Stimulated activated CD8-positive, alpha-beta memory T cell treated with anti-CD3 and anti-CD28 coated beads, Interleukin-4, amount 100 ng/mL, for 48 hours (primary cell): ENCODE measurements at places on chromosomes 2 and 18.

DNA sequence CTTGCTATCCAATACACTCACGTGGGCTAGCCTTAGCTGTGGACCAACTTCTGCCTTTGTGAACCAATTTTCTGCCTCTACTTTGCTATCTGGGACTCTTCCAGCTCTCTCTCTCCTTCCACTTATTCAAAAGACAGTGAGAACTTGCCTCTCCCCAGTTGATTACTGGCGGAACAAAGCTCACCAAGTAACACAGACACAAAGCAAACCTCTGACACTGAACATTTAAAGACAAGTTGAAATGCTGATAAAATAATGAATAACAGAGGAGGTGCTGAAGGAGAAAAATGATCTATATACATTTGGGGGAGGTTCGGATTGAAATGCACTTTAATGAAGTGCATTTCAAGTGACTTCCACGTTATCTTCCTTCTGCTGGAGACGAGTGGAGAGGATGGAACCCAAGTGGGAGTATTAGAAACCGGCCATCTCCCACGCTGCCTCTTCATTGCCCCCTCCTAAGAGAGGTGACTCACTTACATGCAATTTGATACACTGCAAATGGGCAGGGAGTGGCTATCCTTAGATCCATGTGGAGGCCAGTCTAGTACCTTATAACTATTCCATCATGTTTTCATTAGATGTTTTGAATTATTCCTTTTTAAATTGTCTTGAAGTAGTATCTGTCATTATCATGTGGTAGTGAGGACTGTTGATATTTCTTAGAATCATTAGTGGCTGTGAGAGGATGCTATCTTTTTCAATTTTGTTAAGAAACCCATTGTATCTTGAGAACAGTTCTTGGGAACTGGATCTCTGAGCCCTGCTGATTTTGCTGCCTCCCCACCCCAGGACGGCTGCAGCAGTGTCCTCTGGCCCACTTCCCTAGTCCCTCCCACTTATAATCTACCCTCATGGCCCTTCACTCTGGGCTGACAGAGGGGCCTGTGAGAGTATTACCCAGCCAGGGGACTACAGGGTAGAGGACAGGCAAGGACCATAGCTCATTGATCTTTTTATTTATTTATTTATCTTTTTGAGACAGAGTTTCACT lies 6.0 kb upstream of the GLI2 start:
- DNase-seq, result no peak

GRCh38 chr2:146844226-146844990 lies 1000.4 kb upstream of the ACVR2A start:
- no peak for DNase-seq

GRCh38 chr18:45012286-45012685 lies 331.6 kb downstream of the SETBP1 start:
- no peak for DNase-seq

GRCh38 chr2:223442847-223443246 lies 159.3 kb downstream of the SCG2 start:
- no peak for DNase-seq

DNA sequence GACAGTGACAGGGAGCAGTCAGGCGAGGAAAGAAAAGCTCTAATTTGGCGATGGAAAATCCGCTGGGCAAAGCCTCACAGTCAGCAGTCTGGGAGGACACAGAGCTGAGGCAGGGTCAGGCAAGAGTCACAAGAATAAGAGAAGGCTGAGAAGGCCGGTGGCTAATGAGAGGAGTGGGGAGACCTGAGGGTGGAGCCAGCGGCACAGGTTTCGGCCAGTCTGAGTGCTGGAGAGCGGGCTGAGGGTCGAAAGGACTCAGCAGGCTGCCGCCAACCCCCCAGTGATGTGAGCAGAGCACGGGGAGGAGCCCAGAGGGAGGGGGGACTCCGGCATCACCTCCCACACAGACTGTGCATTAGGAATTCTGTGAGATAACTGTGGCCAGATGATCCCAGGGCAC lies 500.6 kb upstream of the MYT1L start:
- no peak for DNase-seq

DNA sequence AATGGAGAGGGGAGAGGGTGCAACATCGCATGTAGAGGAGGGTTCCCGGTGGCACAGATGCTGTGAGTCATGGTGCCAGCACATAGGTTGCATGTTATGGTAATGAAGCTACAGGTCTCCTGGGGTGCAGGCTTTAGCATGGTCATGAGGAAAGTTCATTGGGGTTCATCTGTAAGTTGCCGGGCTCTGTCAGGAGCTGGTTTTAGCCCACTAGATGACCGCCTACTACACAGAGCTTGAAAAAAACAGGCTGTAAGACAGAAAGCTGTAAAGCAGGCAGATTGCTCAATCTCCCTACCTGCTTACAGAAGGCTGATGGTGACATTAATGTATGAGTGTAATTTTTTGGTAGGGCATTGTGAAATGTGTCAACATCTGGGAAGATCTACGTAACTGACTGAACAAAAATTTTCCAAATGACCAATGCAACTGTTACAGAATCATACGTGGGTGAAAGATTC lies 23.9 kb downstream of the DYSF start:
- DNase-seq, result no peak

DNA sequence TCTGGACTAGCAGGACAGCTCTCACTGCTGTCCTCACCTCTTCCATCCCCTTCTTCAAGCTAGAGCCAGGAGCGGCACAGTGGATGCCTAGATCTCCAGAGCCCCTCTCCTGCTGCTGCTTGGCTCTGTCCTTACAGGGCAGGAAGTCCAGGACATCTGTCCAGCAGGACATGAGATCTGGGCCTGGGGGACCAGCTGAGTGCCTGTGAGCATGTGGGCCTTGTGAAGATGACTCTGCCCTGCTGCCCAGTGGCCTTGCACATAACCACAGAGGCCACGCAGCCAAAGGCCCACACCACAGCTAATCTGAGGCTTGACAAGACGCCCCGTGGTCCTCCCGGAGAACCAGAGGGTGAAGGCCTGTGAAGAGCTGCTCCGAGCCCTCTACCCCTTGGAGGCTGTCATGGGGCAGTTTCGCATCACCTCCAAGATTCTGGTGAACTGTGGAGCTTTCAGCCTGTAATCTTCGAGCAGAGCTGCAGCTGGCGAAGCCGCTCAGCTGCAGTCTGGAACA lies 516.7 kb upstream of the HS6ST1 start:
- no peak for DNase-seq

DNA sequence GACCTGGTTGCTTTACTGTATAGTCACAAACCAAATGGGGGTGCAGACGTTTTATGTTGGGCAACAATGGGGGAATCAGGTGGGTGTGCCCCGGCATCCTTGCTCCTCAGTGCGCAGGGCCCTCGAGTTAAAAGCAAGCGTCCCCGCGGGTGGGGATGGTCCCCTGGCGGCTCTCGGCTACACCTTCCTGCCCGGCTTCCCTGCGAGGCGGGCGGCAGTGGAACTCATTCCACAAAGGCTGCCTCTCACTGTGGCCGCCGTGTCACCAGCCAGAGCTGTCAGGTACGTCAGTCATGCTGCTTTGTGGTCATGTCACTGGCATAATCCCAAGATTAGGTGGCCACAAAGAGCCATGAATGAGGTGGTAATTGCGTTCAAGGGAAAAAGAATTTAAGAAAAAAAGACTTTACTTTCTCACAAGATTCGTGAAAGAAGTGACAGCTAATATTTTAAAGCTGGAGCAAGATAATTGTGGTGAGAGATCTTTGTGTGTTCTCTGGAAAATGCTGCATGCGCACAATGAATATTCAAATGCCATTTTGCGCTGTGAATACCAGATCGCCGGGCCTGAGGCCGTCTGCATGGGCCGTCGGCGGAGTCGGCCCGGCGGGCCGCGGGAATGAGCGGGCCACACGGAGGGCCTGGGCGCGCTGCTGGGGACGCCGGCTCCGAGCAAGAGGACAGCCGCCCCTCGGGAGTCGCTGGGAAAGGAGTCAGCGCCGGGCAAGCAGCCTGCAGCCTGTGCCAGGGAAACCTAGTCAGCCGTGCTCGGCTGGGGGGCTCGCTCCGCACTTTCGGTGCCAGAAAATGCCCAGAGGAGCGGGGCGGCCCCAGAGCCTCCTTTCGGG lies 82.3 kb upstream of the LDLRAD4 start:
- peak; percentile 77 for DNase-seq

DNA sequence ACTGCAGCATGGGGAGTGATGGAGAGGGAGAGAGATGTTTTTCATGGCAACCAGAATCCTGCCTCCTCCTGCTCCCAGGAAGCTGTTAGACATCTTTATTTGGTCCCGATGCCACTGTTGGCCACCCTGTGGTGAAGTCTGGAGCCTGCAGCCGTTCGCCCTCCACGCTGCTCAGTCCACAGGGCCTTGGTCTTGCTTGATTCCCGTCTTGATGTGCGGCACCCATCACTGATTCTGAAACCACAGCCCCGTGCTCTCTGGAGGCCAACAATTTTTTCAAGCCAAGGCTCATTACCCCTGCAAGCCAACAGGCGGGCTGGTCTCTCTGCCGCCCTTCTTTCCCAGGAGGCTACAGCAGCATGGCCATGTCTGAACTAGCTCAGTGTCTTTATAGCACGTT lies 24.5 kb downstream of the SIGLEC15 start:
- no peak for DNase-seq
